Left ventricle myocardium inferior (tissue), 1 donor: ENCODE measurements at places on chromosomes 5 and 9. TPM values are rescaled to one million over a fixed set of nuclear protein-coding genes. Genes with fewer than 3 reads are reported as not detected.

CDKN2B gene
- 0.82 TPM for total RNA-seq

- no peak for DNase-seq
Observed at GRCh38 chr9:9791611-9792010, 821.2 kb downstream of the PTPRD start.

DNA sequence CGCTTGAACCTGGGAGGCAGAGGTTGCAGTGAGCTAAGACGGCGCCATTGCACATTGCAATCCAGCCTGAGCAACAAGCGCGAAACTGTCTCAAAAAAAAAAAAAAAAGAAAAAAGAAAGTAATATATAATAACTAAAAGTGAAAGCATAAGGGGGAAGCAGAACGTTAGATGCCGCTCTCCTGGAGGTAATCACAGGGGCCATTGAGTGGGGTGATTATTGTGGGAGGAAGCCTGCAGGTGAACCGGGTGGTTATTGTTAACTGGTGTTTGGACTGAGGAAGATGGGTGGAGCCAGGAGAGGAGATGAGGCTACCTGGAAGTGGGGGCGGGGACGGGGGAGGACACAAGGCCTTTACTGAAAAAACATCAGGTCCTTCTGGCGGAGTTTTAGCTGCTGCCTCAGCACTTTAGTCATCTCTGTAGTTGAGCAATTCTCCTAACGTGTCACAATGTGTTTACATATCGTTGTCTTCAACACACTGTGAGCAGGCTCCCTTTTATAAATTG is 5.3 kb upstream of the TJP2 start:
- DNase-seq, result no peak

- no peak for DNase-seq
Observed at GRCh38 chr9:89225587-89225986, 47.0 kb upstream of the SHC3 start.

GRCh38 chr5:125410537-125411070 is 664.2 kb upstream of the ZNF608 start:
- DNase-seq, result no peak

DNA sequence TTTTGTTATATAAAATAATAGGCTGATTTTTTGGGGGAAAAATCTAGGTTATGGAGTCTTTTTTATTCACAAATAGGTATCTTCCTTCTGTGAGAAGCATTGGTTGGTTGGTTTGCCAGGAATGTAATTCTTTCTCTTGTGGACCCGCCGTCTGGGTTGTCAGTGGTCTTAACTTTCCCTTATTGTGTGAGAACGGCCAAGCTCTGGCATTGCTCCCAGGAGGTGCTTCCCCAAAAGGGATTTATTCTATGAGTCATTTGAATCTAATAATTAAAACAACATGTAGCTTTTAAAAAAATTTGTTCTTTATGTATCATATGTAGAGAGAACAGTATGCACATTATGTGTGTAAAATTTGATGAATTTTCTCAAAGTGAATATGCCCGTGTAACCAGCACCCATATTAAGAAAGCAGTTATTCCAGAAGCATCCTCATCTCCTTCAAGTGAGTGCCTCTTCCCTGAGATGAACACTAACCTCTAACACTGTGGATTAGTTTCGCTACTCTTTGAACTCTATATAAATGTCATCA is 114.4 kb downstream of the MAST4 start:
- no peak for DNase-seq

- DNase-seq, result no peak
Observed at GRCh38 chr9:104118916-104119315, 24.8 kb downstream of the SMC2 start.
